ENCODE measurements at places on chromosomes 1 and 21. TPM values are rescaled to one million over a fixed set of nuclear protein-coding genes. Genes with fewer than 3 reads are reported as not detected.
A peak's percentile ranks its signal among the peaks of the same experiment; 100 is the strongest.

DNA sequence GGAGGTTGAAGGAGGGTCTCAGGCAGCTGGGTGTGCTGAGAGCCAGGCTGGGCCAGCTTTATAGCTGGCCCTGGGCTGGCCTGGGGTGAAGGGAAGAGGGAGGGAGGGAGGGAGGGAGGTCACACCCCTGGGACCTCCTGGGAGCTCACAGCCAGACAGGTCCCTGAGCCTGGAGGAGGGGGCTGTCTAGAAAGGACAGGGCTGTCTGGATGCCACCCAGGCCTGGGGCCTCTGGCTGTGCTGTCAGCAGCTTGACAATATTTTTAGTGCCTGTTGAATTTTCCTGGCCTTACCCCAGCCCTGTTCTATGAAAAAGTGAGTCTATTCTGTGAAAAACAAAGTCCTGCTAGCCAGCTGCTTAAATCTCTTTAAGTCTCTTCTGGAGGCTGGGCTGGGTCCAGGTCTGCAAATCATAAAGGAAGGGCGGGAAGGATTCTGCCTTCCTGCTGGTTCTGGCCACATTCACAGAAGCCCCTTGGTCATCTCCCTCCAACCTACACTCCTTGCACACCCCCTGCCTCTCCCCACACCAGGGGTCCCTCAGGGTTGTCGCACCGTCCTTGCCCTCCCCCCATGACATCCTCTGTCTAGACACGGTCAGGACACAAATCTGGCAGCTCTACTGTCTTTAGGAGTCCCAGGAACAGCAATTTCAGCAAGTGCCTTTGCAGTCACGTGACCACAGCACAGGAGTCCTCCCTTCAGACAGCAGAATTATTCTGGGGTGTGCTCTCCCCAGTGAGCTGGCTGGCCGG lies at the start of gene LEFTY2:
TSS of gene LEFTY2 (minus strand) at position 34 of the 755 bp plus-strand sequence. CDS start 80 bp downstream, outside the sequence.
- DNase-seq, result no peak

DNA sequence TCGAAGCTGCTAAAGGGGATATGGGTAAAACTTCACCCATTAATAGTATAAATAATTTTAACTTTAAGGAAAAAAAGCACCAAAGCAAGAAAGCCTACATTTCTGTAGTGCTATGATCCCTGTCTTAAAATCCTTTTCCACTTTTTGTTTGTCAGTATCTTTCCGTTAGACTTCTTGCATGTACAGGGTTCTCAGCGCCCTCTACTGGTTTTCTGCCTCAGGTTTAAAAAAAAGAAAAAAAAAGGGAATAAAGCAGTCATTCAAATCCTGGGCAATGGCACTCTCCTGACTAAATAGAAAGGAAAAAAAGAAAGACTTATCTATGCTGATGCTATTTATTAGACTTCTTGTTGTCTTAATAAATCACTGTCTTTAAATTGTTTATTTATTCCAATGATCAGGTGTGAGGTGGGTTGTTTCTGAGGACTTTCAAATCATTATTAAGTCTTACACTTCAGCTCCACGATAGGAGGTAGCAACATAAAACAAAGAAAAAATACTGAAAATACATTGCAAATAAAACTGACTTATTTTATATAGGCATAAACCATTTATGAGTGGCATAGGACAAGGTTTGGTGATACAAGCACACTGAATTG lies 475.4 kb upstream of the NR5A2 start:
- DNase-seq, result peak; percentile 38

DNA sequence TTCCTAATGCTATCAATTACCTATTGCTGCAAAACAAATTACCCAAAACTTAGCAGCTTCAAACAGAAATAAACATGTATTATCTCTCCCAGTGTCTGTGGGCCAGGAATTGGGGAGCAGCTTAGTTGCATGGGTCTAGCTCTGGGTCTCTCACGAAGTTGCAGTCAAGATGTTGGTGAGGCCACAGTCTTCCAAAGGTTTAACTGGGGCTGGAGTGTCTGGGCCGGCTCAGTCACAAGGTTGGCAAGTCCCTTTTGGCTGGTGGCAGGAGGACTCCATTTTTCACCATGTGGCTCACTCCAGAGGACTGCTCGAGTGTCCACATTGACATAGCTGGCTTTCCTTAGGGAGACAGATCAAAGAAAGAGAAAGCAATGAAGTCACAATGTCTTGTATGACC lies 5.0 kb upstream of the LRP8 start:
- DNase-seq, result no peak

DNA sequence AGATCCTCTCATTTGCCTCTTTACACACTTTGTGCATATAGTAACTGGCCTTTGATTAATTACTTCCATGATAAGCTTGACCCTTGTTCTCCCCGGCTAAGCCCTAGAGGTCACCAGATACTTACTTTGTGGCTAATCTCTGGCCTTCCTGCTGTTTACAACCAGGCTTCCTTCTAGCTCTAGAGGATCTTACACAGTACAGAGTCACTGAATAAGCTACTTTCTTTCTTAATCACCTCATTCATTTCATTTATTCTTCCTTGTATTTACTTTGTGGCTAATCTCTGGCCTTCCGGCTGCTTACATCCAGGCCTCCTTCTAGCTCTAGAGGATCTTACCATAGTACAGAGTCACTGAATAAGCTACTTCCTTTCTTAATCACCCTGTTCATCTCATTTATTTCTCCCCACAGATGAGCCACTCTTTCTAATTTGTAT lies 144.3 kb upstream of the C1orf21 start:
- DNase-seq, result peak; percentile 3

- no peak for DNase-seq
These were observed 43.6 kb downstream of the PLEKHA6 start for GRCh38 chr1:204316164-204316563.

DNA sequence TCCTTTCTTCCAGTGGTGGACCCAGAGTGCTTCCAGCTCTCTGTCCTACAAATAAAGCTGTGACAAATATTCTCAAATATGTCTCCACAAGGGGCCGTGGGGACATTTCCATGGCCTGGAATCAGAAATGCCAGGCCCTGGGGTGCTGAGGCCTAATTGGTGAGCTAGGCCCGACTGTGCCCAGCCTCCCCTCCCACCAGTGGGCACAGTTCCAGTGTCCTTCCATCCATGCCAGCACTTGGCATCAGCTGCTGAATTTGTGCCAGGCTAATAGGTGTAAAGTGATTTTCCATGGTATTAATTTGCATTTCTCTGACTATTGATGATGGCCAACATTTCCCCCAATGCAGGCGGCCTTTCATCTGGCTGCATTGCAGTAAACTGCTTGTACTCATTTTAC lies 48.5 kb upstream of the B3GALT5 start:
- no peak for DNase-seq

GRCh38 chr1:40610156-40610555 lies 55.3 kb downstream of the RIMS3 start:
- DNase-seq, result no peak

- no peak for DNase-seq
These were observed 11.1 kb downstream of the POFUT2 start for GRCh38 chr21:45276596-45276995.

DNA sequence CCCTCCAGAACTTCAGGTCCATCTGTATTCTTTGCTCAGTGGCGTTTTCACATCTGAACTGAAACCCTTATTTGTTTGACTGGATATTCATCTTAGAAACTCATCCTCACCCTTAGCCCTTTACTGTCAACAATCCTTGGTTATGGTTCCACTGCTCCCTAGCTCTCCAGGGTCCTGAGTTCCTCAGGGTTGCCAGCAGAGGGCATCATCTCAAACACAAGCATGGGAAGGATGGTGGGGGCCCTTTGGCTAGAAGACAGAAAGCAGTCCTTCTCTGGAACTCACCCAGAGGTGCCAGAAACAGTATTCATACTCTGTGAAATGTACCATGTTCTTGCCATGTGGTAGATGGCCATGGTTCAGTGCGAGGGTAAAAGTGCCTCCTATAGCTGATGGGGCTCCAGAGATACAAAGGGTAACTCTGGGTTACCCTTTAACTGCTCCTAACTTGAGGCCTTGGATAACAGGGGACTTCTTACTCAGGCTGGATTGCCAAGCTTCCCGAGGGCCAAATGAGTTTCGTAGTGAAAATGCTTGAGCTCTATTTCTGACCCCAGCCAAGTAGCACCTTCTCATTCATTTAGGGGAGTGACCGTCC lies 11.3 kb downstream of the NCSTN start:
- peak; percentile 22 for DNase-seq

Gene APP
- 266 TPM for total RNA-seq

Gene EPHB2
- 19.6 TPM for total RNA-seq

Gene ZNF648
- not detected for total RNA-seq

Gene ZBTB8B
- total RNA-seq, result not detected

Gene AZIN2
- total RNA-seq, result 3.6 TPM

Gene GRHL3
- not detected for total RNA-seq
